T-helper 2 cell treated with Interferon-gamma antibody and Interleukin-4, amounts not matched to agents 5 μg/mL and 100 μg/mL, for 36 hours (primary cell): ENCODE measurements at places on chromosomes 5 and 9.

GRCh38 chr5:111255169-111255568 is 31.0 kb downstream of the CAMK4 start:
- DNase-seq, result no peak
- H3K4me1 ChIP-seq, result peaks cover 63% of the 10 kb centered on the region
- H3K36me3 ChIP-seq, result peaks cover 40% of the 10 kb centered on the region
- no peaks in the 10 kb centered on the region for H3K27me3 ChIP-seq

DNA sequence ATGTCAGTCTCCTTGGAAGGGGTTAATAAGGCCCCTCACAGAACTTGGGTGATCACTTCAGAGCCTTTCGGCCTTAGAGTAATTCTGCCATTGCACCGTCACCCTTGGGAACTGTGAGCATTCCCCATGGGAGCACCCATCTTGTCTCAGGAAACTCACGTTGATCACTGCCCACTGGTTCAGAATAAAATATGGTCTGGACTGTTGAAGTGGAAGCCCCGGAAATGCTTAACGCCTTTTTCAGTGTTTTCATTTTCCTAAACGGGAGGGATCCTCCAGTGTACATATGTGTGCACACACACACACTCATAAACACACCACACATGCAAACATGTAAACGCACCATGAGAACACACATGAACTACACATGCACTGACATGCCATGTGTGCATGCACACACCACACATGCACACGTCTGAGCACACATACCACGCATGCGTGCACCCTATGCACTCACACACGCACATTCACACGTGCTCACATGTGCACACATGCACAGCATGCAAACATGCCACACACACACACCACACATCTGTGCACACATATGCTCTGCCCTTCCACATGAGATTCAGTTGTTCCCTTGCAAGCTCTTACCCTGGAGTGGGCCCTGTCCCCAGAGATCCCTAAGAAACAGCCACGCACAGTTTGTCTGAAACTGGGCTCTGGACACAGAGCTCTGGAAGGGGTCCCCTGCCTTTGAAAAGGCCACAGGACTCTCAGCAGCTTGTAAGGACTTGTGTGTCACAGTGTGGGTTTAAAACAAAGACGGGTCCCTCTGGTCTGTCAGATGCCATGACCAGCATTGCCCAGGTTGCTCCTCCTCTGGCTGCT is 17.0 kb downstream of the MRPL36 start:
- H3K4me1 ChIP-seq, result peaks cover 1% of the 10 kb centered on the region
- H3K4me3 ChIP-seq, result no peak overlapping the region
- H3K27ac ChIP-seq, result no peak overlapping the region

DNA sequence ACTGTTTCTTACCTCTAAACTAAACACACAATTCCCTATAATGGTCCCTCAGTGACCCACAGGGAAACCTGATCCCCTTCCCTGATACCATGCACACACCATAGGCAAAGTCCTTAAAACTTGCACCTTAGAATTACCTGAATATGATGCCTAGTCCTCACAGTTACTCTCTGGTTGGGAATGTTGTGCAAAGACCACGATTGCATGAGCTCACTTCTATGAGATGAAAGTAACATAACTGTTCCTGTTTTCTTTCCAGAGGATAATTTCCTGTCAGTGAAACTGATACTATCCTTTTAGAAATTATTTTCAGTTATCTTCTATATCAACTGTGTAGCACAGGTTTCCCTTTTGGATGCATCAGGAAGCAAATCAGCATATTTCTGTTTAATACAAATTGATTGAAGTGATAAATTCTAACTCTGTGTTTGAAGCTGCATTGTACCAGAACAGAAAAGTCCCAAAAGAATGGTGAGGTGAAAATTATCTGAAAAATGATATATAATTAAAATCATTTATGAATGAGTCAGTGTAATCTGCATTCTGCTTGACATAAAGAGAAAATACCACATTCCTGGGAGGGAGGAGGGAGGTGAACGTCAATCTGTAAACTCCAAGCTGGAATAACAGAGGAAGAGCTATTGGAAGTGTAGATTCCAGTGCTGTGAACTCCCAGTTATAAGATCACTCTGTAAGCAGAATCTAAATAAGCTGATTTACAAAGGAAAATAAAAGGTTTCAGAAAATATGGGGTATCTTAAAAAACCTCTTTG is 51.2 kb upstream of the TNFAIP8 start:
- H3K4me3 ChIP-seq, result peak overlapping the region; percentile 65
- peaks cover 68% of the 10 kb centered on the region for H3K36me3 ChIP-seq
- no peak for DNase-seq
- H3K4me1 ChIP-seq, result peaks cover 87% of the 10 kb centered on the region
- H3K27me3 ChIP-seq, result no peaks in the 10 kb centered on the region
- peak overlapping the region; percentile 72 for H3K27ac ChIP-seq

DNA sequence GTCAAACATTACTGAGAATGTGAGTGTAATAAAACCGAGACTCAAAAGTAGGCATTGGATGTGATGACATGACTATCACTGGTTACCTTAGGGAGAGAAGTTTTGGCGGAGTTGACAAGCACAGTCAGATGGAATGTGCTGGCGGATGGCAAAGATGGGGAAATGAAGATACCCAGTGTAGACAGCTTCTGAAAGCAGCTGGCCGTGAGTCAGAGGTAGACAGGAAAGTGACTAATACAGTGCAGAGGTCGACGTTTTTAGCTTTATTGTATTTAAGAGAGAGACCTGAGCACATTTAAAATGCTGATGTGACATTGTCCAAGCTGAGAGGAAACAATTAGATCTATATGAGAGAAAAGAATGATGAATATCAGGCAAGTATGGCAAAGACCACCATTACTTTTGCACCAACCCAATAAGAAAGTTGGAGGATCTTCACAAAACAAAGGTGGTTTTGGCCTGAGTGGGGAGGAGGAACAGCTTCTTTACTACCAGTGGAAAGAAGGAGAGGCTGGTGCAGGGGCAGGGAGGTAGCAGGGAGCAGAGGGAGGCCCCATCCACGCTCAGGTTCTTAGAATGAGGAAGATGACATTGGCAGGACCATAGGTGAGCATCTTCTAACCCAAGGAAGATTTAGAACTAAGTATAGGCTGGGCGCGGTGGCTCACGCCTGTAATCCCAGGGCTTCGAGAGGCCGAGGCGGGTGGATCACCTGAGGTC is 36.7 kb upstream of the KCNIP1 start:
- H3K4me3 ChIP-seq, result no peak overlapping the region
- peaks cover 10% of the 10 kb centered on the region for H3K27me3 ChIP-seq
- no peaks in the 10 kb centered on the region for H3K4me1 ChIP-seq
- peak; percentile 61 for DNase-seq

- DNase-seq, result no peak
- H3K27me3 ChIP-seq, result no peaks in the 10 kb centered on the region
- H3K4me3 ChIP-seq, result peak overlapping the region; percentile 5
- H3K27ac ChIP-seq, result peak overlapping the region; percentile 68
- peaks cover 10% of the 10 kb centered on the region for H3K36me3 ChIP-seq
These were observed 23.6 kb downstream of the SCAI start for GRCh38 chr9:125119643-125120286.

GRCh38 chr9:93254061-93254481 is 70.1 kb downstream of the WNK2 start:
- H3K27ac ChIP-seq, result no peak overlapping the region
- no peaks in the 10 kb centered on the region for H3K27me3 ChIP-seq
- H3K4me1 ChIP-seq, result no peaks in the 10 kb centered on the region

GRCh38 chr5:66839636-66840185 is 243.5 kb downstream of the MAST4 start:
- H3K36me3 ChIP-seq, result peaks cover 16% of the 10 kb centered on the region
- no peak overlapping the region for H3K4me3 ChIP-seq
- H3K4me1 ChIP-seq, result peaks cover 55% of the 10 kb centered on the region
- DNase-seq, result no peak
- peaks cover 2% of the 10 kb centered on the region for H3K27me3 ChIP-seq
- peak overlapping the region; percentile 37 for H3K27ac ChIP-seq

GRCh38 chr9:96665789-96666188 is 10.7 kb upstream of the PRXL2C start:
- H3K27ac ChIP-seq, result no peak overlapping the region
- H3K4me3 ChIP-seq, result no peak overlapping the region
- DNase-seq, result no peak
- H3K36me3 ChIP-seq, result no peaks in the 10 kb centered on the region

DNA sequence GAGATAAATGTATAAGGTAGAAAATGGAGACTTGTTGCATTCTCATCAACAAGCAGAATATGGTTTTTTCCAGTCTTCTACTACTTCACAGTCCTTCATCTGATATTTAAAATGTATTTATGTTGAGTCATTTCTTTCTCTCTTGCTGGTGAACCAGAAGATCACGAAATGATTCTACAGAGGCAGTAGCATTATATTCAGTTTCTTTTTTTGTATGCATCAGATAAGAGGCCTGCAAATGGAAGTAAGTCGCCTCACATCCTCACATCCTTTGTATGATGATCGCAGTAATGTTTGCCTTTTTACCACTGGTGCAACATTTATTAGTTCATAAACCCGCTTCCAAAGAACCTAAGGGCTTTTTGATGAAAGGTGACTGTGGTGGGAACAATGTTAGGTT is 22.1 kb upstream of the IL13 start:
- peak overlapping the region; percentile 72 for H3K4me3 ChIP-seq
- peaks cover 74% of the 10 kb centered on the region for H3K36me3 ChIP-seq
- peak overlapping the region; percentile 89 for H3K27ac ChIP-seq
- no peaks in the 10 kb centered on the region for H3K27me3 ChIP-seq
- peak; percentile 61 for DNase-seq

DNA sequence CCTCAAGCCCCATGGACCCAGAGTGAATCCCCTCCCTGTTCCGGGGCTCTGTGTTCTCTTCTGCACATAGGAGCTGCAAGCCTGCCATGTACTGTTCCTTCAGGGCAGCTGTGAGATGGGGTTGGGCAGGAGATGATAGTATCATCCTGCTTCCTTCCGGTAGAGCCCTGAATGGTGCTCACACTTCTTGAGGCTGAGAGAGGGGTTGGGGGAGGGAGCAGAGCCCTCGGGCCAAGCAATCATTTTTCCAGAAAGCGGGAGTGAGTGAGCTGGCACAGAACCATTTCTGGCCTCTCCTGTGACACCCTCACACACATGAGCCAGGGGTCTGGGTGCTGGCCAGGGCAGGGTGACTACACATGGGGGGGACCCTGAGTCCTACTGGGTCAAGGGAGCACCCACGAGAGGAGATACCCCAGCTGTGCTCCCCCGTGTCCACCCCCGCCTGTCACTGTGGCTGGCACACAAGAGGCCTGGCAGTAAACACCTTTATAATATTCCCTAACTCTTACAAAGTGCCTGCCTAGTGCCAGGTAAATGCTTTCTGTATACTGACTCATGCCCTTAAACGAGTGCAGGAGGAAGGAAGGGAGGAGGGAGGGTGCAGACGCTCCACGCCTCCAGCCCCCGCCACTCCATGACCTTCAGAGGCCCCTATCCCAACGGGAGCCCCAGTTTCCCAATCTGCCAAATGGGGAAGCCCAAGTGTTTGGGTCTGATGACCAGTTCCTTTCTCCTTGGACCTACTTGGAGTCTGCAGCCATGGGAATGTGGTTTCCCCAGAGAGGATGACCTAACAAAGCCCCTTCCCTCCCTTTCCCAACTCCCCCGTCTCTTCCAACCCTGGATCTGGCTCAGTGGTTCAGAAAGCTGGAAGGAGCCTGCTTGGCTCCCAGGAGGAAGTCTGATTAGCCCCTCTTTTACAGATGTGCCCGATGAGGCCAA is 15.5 kb downstream of the AKNA start:
- H3K4me1 ChIP-seq, result peaks cover 71% of the 10 kb centered on the region
- peak; percentile 47 for DNase-seq
- H3K36me3 ChIP-seq, result peaks cover 81% of the 10 kb centered on the region
- H3K4me3 ChIP-seq, result peak overlapping the region; percentile 80

GRCh38 chr9:133609311-133610098 is at the start of gene FAM163B:
Gene FAM163B (minus strand): TSS chr9:133609389. CDS start chr9:133580223, 29,166 bp downstream.
- H3K4me3 ChIP-seq, result no peak within 1 kb of the TSS
- H3K27me3 ChIP-seq, result peaks cover 18% of the 10 kb centered on the region

DNA sequence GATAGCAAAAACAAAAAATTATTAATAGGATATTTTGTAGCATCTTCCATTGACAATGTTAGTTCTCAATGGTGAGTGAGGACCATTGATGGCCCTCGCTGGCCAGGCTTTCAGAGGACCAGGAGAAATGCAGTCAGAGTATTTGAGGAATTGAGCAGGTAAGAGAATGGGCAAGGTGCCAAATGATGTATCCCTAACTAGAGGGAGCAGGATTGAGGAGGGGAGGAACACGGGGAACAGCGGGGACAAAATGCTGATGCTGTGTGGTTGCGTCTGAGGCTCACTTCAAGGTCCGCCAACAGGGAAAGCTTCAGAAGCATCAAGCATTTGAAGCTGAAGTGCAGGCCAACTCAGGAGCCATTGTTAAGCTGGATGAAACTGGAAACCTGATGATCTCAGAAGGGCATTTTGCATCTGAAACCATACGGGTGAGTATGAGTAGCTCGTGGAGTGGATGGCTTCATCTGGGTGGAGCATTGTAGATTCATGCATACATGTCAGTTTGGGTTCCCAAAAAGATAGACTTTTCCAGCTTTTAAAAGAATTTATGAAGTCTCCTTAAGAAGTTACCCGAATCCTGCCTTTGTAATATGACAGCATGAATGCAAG is 16.2 kb downstream of the SPTAN1 start:
- H3K36me3 ChIP-seq, result peaks cover 39% of the 10 kb centered on the region
- H3K4me1 ChIP-seq, result peaks cover 7% of the 10 kb centered on the region
- H3K27ac ChIP-seq, result peak overlapping the region; percentile 32
- no peak for DNase-seq

- DNase-seq, result no peak
- no peak overlapping the region for H3K4me3 ChIP-seq
- H3K4me1 ChIP-seq, result no peaks in the 10 kb centered on the region
- H3K27me3 ChIP-seq, result peaks cover 6% of the 10 kb centered on the region
- H3K36me3 ChIP-seq, result no peaks in the 10 kb centered on the region
These were observed 45.2 kb upstream of the ALDH1B1 start for GRCh38 chr9:38347271-38347671.

- peaks cover 2% of the 10 kb centered on the region for H3K4me1 ChIP-seq
- H3K36me3 ChIP-seq, result no peaks in the 10 kb centered on the region
- no peak overlapping the region for H3K27ac ChIP-seq
- no peak overlapping the region for H3K4me3 ChIP-seq
- DNase-seq, result no peak
These were observed 10.7 kb downstream of the UGT3A2 start for GRCh38 chr5:36055984-36056383.
